ENCODE measurements at places on chromosomes 13 and 19. TPM values are rescaled to one million over a fixed set of nuclear protein-coding genes. Genes with fewer than 3 reads are reported as not detected.

Gene KIR3DL2
- not detected for total RNA-seq

Gene RASIP1
- total RNA-seq, result 16.4 TPM

Gene FXYD3
- 2.8 TPM for total RNA-seq

Gene ZNF665
- total RNA-seq, result 5.5 TPM

Gene MISP
- 0.52 TPM for total RNA-seq

Gene RETN
- not detected for total RNA-seq

Gene ICAM4
- total RNA-seq, result not detected

Gene GAPDHS
- total RNA-seq, result not detected

Gene NEK5
- not detected for total RNA-seq

Gene ZNF441
- total RNA-seq, result 8.8 TPM

Gene BRME1
- 2.2 TPM for total RNA-seq

Gene SIGLEC5
- not detected for total RNA-seq

Gene PTPRH
- 1.6 TPM for total RNA-seq

Gene CASP14
- not detected for total RNA-seq

Gene TMPRSS9
- 0.54 TPM for total RNA-seq

Gene MOB3A
- 29.0 TPM for total RNA-seq

Gene COMP
- 0.46 TPM for total RNA-seq

Gene ZNF790
- total RNA-seq, result 9.7 TPM

Gene MYDGF
- 44.6 TPM for total RNA-seq

Gene EFNA2
- total RNA-seq, result not detected

Gene TRPC4
- not detected for total RNA-seq

Gene LGALS7B
- not detected for total RNA-seq

Gene SPACA4
- total RNA-seq, result not detected

Gene CERS1
- total RNA-seq, result not detected

Gene CLEC17A
- not detected for total RNA-seq

Gene KIR2DL4
- total RNA-seq, result not detected

Gene LPAR2
- 0.78 TPM for total RNA-seq

Gene ZNF541
- not detected for total RNA-seq

Gene IFNL1
- total RNA-seq, result not detected

Gene ODAD3
- total RNA-seq, result 1.4 TPM
